ENCODE measurements at places on chromosomes 11 and 22.

DNA sequence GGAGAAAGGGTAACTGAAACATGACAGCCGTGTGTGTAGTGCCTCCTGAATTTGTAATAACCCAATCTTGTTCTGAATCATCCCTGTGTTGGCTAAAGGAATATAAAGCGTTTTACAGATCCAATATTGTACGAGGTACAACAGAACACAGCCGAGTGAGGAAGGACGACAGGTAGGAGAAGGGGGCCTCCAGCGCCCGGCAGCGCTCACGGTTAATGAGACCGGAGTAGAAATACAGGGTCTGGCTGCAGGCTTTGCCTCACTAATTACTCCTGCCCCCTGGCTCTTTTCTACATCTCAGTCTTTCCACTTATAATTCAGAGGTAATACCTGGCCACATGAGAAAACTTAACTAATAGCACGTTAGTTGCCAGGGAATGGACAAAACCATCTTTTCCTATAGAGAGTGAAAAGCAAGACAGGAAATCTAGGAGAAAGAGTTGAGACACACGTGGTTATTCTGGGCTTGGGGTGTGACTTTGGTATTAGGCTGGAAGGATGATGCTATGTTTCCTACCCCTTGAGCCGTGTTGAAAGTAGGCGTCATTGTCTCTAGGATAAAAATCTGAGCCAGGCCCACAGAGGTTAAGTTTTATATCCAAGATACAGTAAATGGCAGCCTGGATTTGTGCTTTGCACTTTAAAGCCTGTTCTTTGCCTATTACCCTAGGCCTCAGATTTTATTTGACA is 54.1 kb downstream of the GRIK4 start:
- DNase-seq, result no peak

- DNase-seq, result no peak
Observed at GRCh38 chr22:48902001-48902869, 925.4 kb downstream of the BRD1 start.

DNA sequence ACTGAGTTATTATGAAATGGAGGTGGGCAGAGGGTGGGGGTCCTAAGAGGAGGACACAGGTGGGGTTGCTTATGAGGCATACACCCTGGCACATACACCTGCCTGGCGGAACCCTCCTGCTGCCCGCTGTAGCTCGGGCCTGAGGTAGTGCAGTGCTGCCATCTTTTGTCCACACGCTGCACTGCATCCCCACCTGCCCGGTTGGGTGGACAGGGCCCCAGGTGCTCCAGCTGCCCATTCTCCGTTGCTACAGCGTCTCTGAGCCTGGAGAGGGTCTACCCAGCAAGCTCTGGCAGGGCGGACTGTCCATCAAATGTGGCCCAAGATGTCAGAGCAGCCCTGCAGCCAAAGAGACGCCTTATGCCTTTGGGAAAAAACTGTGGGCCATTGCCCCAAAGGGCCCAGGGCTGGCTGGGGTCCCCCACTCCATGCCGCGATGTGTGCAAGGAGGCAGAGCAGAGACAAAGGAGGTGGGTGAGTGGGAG is 131.2 kb downstream of the BUD13 start:
- DNase-seq, result peak; percentile 79

- DNase-seq, result peak; percentile 46
Observed at GRCh38 chr22:37563153-37564081, 3.1 kb downstream of the CDC42EP1 start.

GRCh38 chr11:113531083-113531482 is 55.9 kb upstream of the DRD2 start:
- no peak for DNase-seq

DNA sequence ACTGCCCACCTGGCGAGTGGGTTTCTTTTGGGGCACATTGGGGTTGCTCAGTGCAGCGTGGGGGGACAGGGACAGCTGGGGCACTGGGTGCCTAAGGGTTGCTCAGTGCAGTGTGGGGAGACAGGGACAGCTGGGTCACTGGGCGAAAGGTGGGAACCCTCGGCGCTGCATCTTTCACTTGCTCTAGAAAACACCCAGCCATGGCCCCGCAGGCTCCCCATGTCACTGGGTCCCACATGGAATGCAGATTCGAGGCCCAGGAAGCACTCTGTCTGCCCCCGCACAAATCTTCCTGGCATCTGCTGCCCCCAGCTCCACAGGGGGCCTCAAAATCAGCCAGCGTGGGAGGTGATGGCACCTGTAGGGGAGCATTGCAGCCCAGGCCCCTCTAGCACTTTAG is 229.3 kb downstream of the BRD1 start:
- no peak for DNase-seq

GRCh38 chr22:50146439-50147238 is 23.9 kb upstream of the PANX2 start:
- DNase-seq, result peak; percentile 66

GRCh38 chr11:12666915-12667314 is 7.3 kb upstream of the TEAD1 start:
- no peak for DNase-seq

DNA sequence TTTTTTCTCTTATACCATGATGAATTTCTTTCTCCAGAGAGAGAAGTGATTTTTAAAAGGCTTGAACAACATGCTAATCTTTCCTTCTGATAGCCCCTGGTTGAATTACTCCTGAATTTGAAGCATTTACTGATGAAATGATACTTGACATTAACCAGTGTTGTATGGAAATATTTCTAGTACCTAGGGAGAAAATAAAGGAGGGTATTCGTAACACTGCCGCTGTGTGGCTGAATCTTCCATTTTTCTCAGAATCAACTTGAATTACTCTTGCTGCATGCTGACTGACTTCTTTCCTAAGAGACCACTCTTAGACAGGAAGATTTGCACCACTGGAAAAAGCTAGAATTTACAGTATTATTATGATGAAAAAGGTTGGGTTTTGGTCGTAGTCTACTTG is 118.3 kb downstream of the FAT3 start:
- no peak for DNase-seq

GRCh38 chr11:44842220-44842619 is 108.5 kb downstream of the TP53I11 start:
- DNase-seq, result no peak

DNA sequence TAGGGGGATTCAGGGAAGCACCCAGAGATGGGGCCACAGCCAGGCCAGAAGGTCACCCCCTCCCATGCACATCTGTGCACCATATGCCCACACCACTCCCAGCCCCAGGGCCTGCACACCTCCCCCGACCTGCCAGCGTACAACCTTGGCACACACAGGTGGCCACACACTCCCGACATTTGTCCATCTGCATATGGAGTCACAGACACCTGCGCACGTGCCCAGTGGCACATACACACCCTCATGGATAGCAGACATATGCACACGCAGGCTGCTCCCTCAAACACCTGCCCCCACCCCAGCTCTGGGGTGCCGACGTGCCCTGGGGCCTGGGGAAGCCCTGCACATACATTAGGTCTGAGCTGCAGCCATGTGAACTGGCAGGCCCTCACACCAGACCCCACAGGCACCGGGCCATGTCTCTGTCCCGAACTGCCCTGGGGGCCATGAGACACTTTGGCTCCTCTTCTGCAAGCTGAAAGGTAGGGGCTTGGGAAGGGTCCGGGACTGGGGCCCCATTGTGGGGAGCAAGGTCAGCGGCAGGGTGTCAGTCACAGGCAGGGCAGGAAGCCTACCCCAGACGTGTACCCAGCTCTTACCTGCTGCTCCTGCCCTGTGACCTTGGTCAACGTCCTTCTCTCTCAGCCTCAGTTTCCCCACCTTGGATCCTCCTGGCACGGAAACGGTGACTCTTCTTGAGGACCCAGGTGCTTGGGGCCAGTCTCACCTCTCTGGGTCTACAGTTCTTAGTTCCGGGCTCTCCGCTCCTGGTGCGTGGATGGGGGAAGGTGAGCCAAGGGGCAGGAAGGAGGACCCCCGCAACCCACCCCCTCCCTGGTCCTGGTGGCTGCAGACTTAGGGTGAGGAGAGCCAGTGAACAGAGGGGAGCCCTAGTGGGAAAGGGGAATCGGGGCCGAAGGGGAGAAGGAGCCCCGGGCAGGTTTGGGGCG is 579 bp upstream of the CABP7 start:
- DNase-seq, result no peak

GRCh38 chr22:40258017-40258416 is 80.3 kb downstream of the TNRC6B start:
- DNase-seq, result no peak

- DNase-seq, result no peak
Observed at GRCh38 chr11:12087075-12088004, 23.1 kb upstream of the MICAL2 start.

- no peak for DNase-seq
Observed at GRCh38 chr22:28896611-28897010, 13.2 kb downstream of the ZNRF3 start.

GRCh38 chr11:15589070-15589626 is 474.4 kb downstream of the INSC start:
- no peak for DNase-seq

GRCh38 chr11:112042161-112042960 is 17.2 kb downstream of the DLAT start:
- DNase-seq, result no peak

DNA sequence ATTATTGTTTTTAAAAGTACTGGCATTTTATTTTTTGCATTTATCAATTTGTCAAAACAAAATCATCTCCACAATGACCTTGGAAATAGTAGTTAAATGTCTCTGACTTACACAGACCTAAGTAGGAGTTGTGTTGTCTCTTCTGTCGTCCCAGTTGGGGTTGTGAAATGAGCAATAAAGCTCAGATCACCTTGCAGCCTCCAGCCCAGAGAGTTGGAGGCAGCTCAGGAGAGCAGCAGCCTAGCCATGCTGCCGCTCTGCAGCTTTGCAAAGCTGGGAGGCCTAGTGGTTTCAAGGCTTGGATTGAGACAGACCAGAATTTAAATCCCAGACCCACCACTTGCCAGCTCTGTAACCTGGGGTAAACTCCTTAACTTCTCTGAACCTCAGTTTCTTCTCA is 65.2 kb upstream of the CRYBB3 start:
- peak; percentile 56 for DNase-seq

DNA sequence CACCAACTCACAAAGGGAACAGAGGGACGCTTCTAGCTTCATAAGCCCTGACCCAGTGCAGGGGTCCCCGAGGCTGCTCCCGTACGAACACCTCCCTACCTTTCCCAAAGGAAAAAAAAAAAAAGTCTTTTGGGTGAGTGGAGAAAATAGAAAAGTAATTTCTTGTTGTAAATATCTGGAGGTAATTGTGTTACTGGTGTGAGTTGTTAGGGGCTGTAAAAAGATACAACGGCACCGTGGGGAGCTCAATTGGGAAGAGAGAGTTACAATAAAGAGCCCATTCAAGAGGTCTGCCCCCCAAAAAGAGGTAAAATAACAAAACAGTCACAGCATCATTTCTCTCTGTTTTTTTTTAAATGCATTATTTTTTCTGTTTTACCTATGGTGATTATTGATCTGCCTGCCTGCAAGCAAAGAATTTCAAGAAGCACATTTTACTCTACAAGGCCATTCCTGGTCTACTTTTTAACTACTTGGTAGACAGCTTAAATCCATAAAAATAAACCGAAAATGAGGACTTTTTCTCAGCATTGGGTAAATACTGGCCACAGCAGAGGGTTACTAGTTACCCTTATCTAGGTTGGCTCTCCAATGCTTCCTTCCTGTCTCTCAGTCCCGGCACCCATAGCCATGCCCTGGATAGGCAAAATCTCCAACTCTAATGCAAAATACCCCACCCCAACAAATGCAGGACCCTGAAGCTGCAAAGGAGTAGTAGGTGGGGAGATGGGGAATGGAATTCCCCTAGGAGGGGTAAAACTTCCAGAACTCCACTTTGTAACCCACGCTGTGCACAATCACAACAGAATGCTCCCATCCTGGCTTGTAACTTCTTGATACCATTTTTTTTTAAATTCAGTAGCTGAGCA is 3.1 kb downstream of the PAX6 start:
- no peak for DNase-seq

DNA sequence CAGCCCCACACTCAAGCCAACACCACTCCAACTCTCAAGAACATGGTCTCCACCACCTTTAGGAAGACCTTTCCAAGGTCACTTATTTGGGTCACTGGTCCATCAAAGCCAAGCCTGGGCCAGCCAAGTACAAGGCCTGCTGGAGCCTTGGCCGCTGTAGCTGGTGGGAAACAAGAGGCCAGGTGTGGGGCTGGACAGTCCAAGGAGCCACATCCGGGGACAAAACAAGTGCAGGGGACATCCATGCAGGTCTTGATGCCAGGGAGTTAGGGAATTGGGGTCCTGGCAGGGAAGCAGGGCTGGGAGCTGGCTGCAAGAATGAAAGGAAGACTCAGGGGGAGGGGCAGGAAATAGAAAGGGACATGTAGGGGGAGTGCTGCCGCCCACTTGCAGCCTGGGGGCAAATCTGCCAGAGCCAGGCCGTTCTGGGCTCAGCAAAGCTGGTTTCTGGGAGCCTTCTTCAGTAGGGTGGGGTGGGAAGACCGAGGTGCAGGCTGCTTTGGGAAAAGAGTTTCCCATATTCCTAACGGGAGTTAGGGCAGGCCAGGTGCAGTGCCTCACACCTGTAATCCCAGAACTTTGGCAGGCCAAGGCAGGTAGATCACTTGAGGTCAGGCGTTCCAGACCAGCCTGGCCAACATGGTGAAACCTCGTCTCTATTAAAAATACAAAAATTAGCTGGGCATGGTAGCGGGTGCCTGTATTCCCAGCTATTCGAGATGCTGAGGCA is 69.5 kb upstream of the ATXN10 start:
- DNase-seq, result no peak

DNA sequence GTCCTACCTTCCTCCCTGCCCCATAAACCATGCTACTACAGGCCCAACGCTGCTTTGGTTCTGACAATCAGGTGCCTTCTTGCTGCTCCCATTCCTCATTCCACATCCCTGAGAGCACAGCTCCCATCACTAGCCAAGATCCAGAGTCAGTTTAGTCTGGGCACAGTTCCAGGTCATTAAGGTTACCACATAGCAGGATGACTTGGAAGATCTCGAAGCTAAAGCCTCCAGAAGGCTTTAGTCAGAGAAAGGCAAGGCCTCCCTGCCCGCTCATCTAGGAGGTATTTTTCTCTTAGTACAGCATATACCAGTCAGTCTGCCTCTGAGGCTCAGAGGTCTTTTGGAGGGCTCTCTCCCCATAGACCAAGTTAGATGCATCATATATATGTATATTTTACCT is 30.3 kb downstream of the TRIM66 start:
- DNase-seq, result no peak

- DNase-seq, result no peak
Observed at GRCh38 chr11:43489869-43490465, 131.2 kb downstream of the TTC17 start.

DNA sequence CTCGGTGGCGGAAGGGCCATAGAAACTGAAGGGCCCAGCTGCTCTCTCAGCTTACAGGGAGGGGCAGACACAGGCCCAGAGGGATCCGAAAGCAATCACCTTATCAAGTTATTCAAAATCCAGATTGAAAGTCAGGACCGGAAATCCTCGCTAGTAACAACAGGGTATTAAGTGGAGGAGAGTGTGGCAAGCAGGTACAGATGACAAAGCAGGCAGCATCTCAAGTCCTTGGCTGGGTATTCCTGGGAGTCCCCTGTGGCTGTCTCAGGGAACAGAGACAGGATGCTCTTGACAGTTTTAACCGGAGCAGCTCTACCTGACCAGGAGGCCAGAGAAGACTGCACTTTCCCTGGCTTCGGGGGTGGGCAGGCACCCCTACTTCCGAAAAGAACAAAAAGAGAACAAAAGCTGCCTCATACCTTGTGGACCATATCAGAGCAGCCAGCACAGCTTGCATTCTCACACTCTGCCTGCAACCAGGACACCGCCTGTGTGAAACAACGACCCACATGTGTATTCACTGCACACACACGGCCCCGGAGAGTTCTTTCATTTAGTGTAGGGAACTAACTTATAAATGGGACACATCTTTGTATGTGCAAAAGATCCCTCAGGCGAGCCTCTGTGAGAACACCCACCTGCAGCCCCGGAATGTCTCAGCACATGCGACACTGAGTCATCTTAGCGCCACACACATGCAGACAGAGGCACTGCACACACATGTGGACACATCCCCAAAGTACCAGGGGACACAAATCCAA is 78.3 kb downstream of the MICAL3 start:
- DNase-seq, result no peak

Data from T47D (cell line).